ENCODE measurements at places on chromosomes 6 and 20.

- DNase-seq: no peak
Observed at GRCh38 chr20:48843057-48843806, 15.4 kb upstream of the PREX1 start.

- no peak for DNase-seq
Observed at GRCh38 chr6:136111831-136112230, 138.3 kb downstream of the MTFR2 start.

GRCh38 chr6:105193647-105194046, 13.8 kb upstream of the POPDC3 start:
- DNase-seq: no peak

GRCh38 chr20:6104493-6105188, 18.2 kb downstream of the FERMT1 start:
- DNase-seq: no peak

GRCh38 chr6:163318071-163318786, 96.3 kb upstream of the QKI start:
- DNase-seq: no peak

DNA sequence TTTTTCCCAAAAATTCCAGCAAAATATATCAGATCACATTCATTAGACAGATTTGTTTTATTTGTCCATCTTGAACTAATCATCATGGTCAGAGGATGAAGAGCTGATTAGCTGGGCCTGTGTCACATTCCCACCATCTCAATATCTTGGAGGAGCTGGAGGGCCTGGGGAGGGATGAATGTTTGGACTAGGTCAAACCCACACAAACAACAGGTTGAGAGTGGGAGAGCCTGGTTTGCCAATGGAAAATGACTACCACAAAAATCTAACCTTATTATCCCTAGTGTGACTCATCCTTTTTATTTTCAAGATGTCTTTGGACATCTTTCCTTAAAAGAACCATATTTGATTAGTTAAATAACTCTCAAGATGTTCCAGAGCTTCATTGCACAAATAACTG, 242.4 kb downstream of the OGFRL1 start:
- no peak for DNase-seq

DNA sequence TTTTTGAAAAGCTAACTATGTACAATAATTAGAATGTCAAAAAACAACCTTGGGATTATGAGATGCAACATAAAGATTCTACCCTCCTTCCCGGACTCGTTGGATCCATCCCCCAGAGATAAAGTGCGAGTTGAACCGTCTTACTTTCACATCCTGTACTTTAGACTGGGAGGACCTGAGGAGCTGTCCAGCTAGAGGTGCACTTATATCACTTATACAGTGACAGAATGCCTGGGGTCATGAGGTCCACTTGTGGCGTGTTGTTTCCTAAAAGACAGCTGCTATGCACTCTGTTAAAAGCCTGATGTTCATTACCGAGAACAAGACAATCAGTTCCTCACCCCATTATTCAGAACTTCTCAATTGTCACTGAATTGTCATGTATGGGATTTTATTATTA, 2.1 kb downstream of the CDS2 start:
- DNase-seq: no peak

- DNase-seq: no peak
Observed at GRCh38 chr6:137802408-137803182, 64.5 kb upstream of the TNFAIP3 start.
